ENCODE measurements at places on chromosomes 7 and 10. TPM values are rescaled to one million over a fixed set of nuclear protein-coding genes. Genes with fewer than 3 reads are reported as not detected.

GRCh38 chr10:50393784-50394467 is 142.6 kb upstream of the ASAH2 start:
- peaks cover 6% of the 10 kb centered on the region for H3K36me3 ChIP-seq
- peaks cover 44% of the 10 kb centered on the region for H3K4me1 ChIP-seq
- DNase-seq = no peak
- no peak overlapping the region for H3K27ac ChIP-seq
- H3K27me3 ChIP-seq = no peaks in the 10 kb centered on the region
- H3K4me3 ChIP-seq = no peak overlapping the region

FGL2 gene
- total RNA-seq = 0.16 TPM

- no peak overlapping the region for H3K4me3 ChIP-seq
- no peaks in the 10 kb centered on the region for H3K4me1 ChIP-seq
- no peaks in the 10 kb centered on the region for H3K36me3 ChIP-seq
- H3K27me3 ChIP-seq = peaks cover 26% of the 10 kb centered on the region
- H3K27ac ChIP-seq = no peak overlapping the region
These were observed 54.8 kb downstream of the EVX1 start for GRCh38 chr7:27297356-27297755.

- peaks cover 4% of the 10 kb centered on the region for H3K27me3 ChIP-seq
- no peaks in the 10 kb centered on the region for H3K4me1 ChIP-seq
- no peaks in the 10 kb centered on the region for H3K36me3 ChIP-seq
- DNase-seq = no peak
- no peak overlapping the region for H3K4me3 ChIP-seq
These were observed 181.4 kb downstream of the IPMK start for GRCh38 chr10:58086144-58086762.

GRCh38 chr10:7302930-7303557 is 107.8 kb downstream of the SFMBT2 start:
- H3K36me3 ChIP-seq = peaks cover 38% of the 10 kb centered on the region
- no peak for DNase-seq
- H3K27ac ChIP-seq = no peak overlapping the region
- no peaks in the 10 kb centered on the region for H3K27me3 ChIP-seq
